Articular chondrocyte of knee joint (primary cell): ENCODE measurements at places on chromosomes 11 and 22. TPM values are rescaled to one million over a fixed set of nuclear protein-coding genes. Genes with fewer than 3 reads are reported as not detected.

Gene TLCD5
- 12.2 and 13.9 TPM in 2 replicates for total RNA-seq

Gene GTSE1
- 8.4 and 8.6 TPM in 2 replicates for total RNA-seq

Gene NTM
- 3.4 and 11.8 TPM in 2 replicates for total RNA-seq

Gene DDIAS
- total RNA-seq, result 2.6 and 3.1 TPM in 2 replicates

Gene MB
- not detected in 2 replicates for total RNA-seq

Gene PIWIL4
- 4.4 and 6.8 TPM in 2 replicates for total RNA-seq

Gene APOA1
- total RNA-seq, result not detected in 2 replicates
